ENCODE measurements at places on chromosomes 6 and 20.

DNA sequence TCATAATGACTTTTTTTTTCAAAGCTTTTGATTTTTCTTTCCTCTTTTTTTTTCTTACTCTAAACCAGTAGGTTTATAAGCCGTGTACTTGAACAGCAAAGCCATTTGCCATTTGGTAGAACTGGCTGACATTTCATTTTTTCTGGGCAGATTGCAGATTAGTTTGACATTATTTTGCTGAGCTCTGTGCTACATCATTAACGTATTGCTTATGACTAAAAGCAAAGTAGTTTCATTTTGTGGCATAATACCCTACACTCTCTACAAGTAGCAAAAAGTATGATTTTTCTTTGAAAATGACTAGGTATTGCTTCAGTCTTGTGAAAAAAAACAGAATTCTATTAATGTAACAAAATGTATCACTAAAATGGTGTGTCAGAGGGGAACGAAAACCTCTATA, 141.3 kb downstream of the GRIK2 start:
- DNase-seq = no peak

- no peak for DNase-seq
These were observed 47.2 kb downstream of the MAFB start for GRCh38 chr20:40641809-40642208.

GRCh38 chr20:63315240-63315689, 22.3 kb downstream of the COL20A1 start:
- no peak for DNase-seq

GRCh38 chr6:43203029-43203717, 21.2 kb downstream of the CUL9 start:
- no peak for DNase-seq

GRCh38 chr6:24340998-24341938, 16.6 kb downstream of the DCDC2 start:
- no peak for DNase-seq

- DNase-seq = no peak
These were observed 97.6 kb upstream of the DEFB112 start for GRCh38 chr6:50147371-50147770.

- DNase-seq = no peak
These were observed 45.6 kb downstream of the NFATC2 start for GRCh38 chr20:51496964-51497363.

DNA sequence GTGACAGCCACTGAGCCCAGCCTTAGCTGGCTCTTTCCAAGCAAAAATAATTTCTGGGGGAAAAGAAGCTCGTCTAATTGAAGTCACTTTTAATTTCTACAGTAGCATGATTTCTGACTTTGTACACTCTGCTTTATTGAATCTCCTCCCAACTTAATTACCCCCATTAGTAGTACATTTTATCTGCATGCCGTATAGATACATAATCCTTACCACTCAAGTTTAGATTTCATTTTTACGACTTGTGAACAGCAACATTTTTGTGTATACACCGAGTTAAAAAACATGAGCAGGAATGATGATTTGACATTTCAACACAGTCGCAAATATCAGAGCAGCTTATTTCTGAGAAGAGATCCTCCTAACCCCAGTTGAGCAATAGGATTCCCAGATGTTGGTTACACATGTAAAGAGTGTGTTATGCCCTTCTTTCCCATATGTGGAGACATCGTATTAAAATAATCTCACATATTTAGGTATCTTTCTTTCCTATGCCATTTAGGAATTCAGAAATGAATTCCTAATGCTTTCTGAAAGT, 127.3 kb upstream of the MTHFD1L start:
- no peak for DNase-seq

- no peak for DNase-seq
These were observed 35.7 kb downstream of the VEGFA start for GRCh38 chr6:43805699-43806042.

DNA sequence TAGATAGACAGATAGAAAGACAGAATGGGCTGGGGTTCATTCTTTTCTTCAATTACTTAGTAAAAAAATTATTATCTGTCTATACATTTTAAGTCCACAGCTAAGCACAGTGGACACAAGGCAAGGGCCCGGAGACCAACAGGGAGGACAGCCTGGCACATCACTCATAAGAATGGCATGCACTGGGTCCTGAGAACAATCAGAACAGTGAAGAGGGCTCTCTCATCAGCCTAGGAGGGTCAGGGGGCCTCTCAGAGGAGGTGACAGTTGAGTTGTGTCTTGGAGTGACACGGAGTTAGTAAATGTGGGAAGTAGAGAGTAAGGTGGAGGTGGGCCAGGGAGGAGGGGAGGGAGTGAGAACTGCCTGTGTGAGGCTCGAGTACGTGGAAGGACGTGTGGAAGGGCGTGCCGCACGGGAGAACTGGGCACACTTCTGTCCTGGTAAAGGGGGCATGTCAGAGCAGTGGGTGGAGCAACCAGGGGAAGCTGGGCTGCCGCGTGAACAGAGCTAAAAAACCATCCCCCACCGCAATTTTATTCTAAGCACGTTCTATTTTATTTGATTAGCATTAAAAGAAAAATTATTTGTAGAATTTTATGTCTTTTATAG, 45.1 kb upstream of the DSP start:
- no peak for DNase-seq

- DNase-seq = peak; percentile 51
These were observed 43.1 kb upstream of the TNFAIP3 start for GRCh38 chr6:137823826-137824555.

GRCh38 chr6:46134216-46134615, 4.4 kb downstream of the ENPP4 start:
- no peak for DNase-seq

DNA sequence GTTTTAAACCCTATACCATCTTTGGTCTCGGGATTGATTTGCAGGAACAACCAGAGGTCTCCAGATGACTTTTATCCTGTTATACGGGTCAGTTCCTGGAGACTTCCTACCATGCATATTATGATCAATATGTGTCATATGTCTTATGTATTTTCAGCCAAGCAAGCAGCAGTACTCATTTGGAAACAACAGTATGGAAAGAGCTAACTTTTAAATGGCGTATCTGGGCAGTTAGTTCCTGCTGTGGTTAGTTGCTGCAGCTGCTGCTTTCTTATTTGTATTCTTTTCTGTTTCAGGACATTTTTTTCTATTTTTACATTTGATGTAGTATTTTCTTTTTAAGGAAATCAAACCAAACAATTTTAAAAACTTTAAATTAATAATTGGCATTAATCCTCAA, 207.5 kb downstream of the MANEA start:
- DNase-seq = no peak

- DNase-seq = peak; percentile 41
These were observed 658 bp downstream of the CUL7 start for GRCh38 chr6:43052842-43053544.

DNA sequence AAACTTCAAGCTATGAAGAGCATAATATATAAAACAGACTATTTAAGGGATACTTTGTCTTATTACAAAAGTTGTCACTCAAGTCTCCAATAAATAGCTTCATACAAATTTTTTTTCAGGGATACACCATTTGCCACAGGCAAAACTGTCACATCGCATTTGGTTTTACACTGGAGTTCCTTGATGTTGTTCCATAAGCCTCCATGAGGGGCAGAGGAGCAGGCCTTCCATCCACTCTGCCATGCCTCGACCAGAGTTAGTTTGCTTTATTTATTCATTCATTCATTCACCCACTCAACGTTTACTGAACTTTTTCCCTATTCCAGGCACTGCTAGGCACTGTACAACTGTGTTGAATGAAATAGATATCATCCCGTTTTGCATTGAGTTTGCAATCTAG, 246.6 kb downstream of the PHF3 start:
- no peak for DNase-seq

DNA sequence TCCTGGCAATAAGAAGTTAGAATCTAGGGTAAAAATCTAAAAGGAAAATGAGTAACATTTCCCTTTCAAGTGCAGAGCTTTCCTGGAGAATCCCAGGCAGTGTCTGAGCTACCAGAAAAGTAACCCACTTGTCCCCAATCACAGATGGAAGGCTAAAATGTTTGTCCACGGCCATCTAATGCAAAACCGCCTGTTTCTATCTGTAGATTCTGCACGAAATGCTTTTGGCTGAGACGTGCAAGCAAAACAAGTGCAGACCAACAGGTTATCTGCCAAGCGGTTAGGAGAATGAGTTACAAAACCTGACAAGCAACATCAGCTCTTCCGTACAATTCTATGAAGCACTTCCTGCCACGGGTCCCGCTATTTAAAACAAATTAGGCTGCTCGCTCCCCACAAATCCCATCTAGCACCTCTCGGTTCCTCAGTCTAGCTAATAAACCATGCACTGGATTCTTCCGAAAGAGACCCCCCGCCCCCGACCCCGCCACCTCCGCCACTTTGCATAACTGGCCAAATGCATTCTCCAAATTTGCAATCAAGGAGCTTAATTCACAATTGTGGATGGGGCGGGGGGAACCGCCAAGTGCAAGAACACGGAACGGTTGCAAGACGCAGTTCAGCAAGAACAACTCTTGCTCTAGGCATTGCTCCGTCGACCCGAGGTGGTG, 1.4 kb downstream of the ELOVL5 start:
- peak; percentile 42 for DNase-seq

GRCh38 chr6:89122625-89123024, 4.8 kb upstream of the SRSF12 start:
- DNase-seq = peak; percentile 53

GRCh38 chr6:5486214-5486613, 224.9 kb downstream of the FARS2 start:
- no peak for DNase-seq

DNA sequence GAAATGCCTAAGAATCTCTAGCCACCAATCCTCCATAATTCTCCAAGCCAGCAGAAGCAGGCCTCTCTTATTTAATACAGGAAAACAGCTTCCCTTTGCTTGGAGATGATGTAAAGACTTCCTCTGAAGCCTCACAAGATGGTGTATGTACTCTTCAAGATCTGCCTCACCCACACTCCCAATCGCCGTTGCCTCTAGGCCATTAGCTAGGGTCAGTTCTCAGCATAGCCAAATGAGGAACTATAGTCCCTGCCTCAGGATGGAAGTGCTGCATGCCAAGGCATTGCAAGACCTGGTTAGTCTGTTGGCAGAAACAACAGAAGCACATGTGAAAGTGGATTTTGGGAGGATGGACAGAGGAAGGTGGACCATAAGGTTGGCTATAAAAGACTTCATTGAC, 139.1 kb downstream of the SCML4 start:
- DNase-seq = no peak

GRCh38 chr6:157896932-157897331, 73.9 kb downstream of the SNX9 start:
- DNase-seq = no peak

DNA sequence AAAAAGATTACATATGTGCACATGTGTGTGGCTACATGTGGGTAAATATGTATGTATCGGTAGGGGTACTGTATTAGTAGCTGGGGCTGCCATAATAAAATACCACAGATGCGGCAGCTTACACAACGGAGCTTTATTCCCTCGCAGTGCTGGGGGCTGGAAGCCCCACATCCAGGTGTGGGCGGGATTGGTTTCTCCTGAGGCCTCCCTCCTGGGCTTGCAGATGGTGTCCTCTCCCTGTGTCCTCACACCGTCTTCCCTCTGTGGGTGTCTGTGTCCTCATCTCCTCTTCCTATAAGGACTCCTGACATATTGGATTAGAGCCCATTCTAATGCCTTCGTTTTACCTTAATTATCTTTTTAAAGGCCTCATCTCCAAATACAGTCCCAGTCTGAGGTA, 97.7 kb downstream of the LY86 start:
- no peak for DNase-seq

DNA sequence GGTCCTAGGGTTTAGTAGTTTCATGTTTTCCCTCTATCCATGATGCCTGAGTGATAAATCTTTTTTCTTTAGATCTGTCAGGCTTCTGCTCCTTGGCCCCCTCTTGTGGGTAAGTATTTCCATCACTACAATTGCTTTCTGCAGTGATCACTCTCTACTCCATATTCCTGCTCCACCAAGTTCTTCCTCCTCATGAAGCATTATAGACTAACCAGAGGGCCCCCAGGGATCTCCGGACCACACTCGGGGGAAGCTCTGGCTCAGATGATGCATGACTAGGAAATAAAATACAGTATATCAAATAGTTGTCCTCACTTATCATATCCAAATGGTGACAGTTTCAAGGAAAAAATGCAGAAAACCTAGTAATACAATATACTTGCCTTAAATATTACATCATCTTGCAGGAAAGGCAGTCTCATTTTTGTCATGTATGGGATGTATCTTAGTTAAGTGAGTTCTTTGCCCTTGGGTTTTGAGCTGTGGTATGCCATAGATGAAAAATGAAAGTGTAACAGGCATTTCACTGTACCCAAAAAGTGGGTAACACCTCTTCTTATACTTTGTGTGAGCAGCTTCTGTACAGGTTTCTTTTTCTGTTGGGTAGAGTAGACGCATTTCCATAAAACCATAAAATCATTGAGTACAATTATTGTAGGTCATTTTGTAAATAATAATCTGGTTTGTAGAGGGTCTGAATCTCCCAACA, 200.9 kb upstream of the EYA4 start:
- DNase-seq = peak; percentile 12

DNA sequence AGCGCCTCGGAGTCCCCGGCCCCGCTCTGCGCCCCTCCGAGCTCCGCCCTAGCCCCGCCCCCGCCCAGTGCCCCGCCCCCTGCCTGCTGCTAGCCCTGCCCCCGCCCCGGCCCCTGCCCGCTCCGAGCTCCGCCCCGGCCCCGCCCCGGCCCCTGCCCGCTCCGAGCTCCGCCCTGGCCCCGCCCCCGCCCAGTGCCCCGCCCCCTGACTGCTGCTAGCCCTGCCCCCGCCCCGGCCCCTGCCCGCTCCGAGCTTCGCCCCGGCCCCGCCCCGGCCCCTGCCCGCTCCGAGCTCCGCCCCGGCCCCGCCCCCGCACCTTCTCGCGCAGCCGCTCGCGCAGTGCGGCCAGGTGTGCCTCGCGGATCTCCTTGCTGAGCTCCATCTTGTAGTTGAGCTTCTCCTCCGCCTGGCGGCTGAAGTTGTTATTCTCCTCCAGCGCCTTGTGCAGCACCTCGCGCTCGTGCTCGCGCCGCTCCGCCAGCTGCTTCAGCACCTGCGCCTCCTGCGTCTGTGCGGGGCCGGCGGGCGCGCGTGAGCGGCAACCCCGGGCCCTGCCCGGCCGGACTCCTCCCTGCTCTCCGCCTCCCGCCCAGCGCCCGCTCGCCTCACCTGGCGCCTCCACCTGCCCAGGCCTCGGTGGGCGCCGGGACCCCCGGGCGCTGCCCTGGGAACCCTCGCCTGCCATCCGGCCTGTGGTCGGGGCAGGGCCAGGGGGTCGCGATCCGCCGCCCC, 11.3 kb downstream of the STMN3 start:
- peak; percentile 90 for DNase-seq

DNA sequence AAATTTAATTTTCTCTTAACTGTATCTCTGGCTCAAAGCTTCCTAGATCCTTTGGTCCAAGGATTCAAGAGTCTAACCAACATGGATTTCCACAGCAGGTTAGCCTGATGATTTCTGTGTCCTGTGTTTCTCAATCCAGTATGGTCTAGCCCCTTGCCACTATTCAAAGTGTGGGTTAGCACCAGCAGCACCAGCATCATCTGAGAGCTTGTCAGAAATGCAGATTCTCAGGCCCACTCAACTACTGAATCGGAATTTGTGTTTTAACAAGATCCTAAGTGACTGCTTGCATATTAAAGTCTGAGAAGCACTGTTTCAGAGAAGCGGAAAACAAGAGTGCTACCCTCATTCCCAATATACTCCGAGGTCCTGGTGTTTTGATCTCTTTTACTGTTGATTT, 133.8 kb upstream of the PRDM1 start:
- DNase-seq = no peak
